M059J (cell line): ENCODE measurements at places on chromosomes 1 and 21.
A peak's percentile ranks its signal among the peaks of the same experiment; 100 is the strongest.

DNA sequence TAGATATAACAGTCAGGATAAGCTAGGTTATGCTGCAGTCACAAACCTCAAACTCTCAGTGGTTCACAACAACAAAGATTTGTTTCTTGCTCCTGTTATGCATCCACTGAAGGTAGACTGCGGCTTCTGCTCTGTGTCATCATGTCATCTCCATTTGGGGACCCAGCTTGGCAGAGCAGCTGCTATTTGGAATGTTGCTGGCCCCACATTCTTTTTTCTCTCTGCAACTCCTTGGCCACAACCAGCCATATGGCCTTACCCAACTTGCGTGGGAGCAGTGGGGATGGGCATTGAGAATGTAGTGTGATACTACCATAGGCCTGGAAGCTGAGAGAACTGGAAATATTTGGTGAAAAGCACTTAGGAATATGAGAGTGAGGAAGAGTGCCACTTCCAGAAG lies 26.4 kb downstream of the AGO4 start:
- no peak for DNase-seq

DNA sequence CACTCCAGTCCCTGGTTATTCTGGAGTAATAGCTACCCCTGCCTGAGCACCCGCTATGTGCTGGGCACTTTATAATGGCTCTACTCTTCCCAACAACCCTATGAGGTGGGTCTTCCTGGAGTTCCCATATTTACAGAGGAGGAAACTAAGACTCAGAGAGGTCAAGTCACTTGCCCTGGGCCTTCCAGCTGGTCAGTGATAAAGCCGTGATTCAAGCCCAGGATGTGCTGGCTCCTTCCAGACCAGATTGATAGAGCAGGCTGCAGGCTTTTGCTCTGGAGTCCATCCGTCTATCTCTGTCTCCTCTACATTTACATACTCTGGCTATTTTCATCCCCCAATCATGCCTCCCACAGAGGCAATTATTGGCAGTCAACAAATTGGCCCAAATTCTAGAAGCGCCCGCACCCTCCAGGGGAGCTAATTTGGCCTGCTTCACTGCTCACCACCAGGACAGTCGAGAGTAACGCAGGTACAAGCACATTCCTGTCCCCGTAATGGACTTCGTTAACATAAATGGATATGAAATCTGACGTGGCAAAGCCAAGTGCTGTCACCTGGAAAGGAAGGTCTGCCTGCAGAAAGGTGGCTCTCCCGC lies 39.8 kb upstream of the SELENON start:
- DNase-seq = no peak

DNA sequence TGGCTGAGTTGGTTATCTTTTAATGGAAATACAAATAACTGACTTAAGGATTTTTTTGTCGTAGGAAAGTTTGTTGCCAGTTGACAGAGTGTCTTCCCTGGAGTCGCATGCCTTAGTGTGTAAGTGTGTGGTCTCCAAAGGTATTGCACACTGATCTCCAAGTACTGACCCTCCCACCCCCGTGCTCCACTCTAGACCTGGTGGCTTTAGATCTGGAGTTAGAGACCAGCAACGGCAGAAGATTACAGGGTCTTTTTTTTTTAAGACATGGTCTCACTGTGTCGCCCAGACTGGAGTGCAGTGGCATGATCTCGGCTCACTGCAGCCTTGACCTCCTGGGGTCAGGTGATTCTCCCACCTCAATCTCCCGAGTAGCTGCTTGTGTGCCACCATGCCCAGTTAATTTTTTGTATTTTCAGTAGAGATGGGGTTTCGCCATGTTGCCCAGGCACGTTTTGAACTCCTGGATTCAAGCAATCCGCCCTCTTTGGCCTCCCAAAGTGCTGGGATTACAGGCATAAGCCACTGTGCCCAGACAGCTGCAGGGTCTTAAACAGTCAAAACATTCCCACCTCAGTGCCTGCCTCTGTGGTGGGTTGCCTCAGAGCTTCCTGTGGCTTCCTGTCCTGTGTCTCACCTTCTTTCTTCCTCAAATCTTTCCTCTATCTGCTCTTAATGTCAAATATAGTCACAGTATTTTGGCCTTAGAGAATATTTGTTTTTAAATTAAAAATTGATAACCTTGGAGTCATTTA lies 6.9 kb downstream of the TRAPPC10 start:
- DNase-seq = no peak

DNA sequence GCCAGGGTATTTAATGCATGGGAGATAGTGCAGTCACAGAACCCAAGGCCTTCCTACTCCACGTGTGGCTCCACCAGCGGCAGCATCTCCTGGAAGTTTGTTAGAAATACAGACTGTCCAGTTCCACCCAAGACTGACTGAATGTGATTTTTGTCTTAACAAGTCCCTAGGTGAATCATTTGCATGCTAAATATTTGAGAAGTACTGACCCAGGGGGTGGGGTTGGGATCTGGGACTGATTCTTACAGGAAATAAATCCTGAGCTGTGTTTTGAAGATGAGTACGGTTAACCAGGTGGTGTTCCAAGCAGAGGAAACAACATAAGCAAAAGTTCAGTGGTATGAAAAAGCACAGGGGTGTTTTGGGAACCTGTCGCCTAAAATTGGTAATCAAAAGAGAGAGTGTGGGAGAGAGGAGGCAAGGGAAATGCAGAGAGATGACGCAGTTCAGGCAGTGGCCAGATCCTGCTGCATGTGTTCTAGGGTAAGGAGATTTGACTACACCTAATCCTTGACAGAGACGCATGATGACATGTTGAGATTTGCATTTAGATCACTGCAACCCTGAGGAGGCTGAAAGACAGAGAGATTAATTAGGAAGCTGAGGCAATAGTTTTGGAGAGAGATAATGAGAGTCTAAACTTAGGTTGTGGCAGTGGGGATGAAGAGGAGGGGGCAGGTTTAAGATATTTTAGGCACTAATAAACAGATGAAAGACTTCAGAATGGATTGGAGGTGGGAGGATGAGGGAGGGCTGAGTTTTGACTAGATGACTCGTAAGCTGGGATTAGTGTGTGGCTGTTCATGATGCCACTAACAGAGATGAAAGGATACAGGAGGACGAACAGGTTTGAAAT lies 3.7 kb upstream of the ZNF326 start:
- DNase-seq = peak; percentile 34

- DNase-seq = no peak
Measured at GRCh38 chr1:100308777-100309176, 42.8 kb downstream of the RTCA start.

- no peak for DNase-seq
Measured at GRCh38 chr1:43791243-43791642, 83.9 kb downstream of the ST3GAL3 start.
